ENCODE measurements at places on chromosomes 16 and 17.

DNA sequence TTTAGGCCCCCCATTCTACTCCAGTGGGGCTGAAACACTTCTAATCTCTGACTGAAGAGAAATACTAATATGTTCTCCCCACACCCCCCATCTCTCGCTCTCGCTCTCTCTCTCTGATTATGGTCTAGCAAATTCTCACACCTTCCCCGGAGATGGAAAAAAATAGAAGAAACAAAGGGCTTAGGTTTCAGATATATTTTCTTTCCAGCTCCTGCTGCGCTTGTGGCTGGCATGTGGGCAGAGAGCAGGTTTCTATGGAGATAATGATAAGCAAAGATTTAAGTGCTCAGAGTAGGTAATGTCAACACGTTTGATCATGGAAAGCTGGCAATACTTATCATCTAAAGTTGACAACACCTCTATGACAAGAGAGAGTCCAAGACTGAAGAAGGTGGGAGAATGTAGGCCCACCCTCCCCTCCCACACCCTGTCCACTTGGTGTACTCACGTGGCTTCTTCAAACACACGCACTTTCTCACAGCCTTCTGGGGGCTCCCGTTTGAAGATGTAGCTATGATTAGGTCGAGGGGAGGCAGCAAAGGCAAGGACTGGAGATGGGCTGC lies 8.0 kb upstream of the SLC35B1 start:
- no peak for DNase-seq

DNA sequence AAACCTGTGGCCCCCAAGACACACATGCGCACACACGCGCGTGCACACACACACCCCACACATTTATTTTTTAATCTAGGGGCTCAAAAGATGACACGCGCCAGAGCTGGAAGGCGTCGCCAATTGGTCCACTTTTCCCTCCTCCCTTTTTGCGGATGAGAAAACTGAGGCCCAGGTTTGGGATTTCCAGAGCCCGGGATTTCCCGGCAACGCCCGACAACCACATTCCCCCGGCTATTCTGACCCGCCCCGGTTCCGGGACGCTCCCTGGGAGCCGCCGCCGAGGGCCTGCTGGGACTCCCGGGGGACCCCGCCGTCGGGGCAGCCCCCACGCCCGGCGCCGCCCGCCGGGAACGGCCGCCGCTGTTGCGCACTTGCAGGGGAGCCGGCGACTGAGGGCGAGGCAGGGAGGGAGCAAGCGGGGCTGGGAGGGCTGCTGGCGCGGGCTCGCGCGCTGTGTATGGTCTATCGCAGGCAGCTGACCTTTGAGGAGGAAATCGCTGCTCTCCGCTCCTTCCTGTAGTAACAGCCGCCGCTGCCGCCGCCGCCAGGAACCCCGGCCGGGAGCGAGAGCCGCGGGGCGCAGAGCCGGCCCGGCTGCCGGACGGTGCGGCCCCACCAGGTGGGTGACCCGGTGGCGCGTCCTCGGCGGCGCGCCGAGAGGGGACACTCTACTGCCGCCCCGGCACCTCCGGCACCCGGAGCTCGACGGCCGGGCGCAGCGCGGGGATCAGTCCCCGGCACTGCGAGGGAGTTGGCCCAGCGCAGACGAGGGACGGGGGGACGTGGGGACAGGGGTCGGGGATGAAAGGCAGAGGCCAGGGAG lies at the start of gene STAT5A:
Gene STAT5A, plus strand, starts transcription at position 522 of the 826 bp plus-strand sequence. CDS start 914 bp downstream, outside the sequence.
- peak; percentile 45 for DNase-seq

GRCh38 chr17:82285141-82285540 lies 11.6 kb upstream of the CSNK1D start:
- no peak for DNase-seq

GRCh38 chr16:71894229-71894920 lies 956 bp upstream of the IST1 start:
- no peak for DNase-seq

- no peak for DNase-seq
Observed at GRCh38 chr17:74900208-74900607, 6.8 kb upstream of the FADS6 start.

GRCh38 chr16:26605626-26606271 lies 461.0 kb upstream of the C16orf82 start:
- no peak for DNase-seq

DNA sequence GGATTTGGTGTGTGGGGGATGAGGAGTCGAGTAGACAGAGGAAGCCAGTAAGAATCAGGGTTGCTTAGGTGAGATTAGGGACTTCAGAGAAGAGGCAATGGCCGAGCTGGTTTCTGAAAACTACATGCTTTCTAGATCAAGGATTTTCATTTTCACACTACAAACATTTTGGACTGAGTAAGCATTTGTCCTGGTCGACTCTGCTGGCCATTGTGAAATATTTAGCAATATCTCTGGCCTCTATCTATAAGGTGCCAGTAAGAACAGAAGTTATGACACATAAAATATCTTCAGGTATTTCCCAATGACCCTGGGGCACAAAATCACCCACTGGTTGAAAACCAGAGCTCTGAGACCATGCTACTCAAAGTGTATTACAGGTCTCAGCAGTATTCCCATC lies 1275.1 kb upstream of the CDH8 start:
- DNase-seq: no peak

- peak; percentile 100 for DNase-seq
Observed at GRCh38 chr17:50209472-50210239, 8.2 kb upstream of the COL1A1 start.

GRCh38 chr17:28468781-28469180 lies 4.7 kb upstream of the SLC13A2 start:
- no peak for DNase-seq

DNA sequence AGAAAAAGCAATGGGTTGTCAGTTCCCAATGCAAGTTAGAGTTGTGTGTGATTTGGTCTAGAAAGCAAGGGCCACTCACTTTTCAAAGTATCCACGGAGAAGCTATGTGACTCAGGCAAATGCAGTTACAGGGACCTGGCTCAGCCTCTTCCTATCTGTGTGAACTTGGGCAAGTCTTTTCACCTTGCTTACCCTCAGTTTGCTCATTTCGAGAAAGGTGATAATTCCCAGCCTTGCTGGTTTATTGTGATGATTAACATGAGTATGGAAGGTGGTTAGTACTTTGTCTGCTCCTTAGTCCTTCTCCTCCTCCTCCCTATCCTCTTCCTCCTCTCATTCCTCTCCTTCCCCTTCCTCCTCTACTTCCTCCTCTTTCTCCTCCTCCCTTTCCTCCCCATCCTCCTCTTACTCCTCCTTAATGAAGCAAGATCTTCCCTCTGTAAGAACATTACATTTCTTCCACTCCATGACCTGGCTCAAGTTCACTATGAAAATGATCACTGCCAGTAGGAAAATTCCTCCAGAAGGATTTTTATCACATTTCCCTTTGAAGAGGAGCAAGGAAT lies 204.0 kb downstream of the GRIN2A start:
- no peak for DNase-seq

DNA sequence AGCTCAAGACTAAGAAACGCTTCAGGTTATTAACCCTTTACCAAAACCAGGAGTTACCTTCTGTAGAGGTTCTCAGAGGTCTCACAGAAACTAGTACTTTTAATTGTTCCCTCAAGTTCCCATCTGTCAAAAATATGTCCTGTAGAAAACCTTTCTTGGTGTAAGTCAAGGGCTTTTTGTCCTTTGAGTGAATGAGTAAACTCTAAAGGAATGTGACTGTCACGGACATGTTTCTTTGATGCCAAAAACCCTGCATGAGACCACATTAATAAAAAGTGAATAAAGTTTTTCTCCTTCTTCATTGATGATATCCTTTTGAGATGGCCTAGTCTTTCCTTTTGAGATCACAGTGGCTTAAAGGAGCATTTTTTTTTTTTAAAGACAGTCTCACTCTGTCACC lies 102.9 kb downstream of the NLK start:
- DNase-seq: no peak

DNA sequence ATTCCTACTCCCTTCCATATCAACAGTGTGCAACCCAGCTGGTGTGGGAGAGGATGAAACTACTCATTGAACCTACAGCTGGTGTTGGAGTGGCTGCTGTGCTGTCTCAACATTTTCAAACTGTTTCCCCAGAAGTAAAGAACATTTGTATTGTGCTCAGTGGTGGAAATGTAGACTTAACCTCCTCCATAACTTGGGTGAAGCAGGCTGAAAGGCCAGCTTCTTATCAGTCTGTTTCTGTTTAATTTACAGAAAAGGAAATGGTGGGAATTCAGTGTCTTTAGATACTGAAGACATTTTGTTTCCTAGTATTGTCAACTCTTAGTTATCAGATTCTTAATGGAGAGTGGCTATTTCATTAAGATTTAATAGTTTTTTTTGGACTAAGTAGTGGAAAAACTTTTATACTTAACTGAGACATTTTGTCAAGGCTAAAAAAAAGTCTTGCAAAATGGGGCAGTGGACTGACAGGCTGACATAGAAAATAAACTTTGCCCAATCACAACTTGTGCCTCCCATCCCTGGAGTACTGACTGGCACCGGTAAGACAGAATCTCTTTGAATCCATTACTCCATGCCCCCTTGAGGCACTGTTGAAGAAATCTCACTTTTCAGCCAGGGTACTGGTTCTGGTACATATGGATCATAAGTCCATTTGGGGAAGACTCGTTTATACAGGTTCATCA lies 12.5 kb downstream of the TSR1 start:
- DNase-seq: no peak

DNA sequence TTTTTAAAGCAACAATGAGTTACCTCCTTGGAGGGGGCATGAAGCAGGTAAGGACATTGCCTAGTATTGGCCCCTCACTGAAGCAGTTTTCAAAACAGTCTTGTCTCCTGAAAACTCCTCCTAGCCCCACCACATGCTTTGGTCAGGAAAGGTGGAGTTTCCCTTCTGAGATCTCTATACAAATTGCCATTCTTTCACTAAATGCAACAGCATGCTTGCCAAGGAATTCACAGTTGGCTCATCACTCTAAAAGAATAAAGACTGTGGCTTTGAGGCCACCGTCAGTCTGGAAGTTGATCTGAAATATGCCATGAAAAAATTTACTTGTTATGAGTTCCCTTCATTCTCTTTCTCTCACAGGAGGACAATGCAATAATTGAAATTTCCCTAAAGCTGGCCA lies 4.2 kb downstream of the TTC19 start:
- no peak for DNase-seq

GRCh38 chr17:65092262-65092661 lies 35.7 kb upstream of the GNA13 start:
- no peak for DNase-seq

GRCh38 chr17:64972611-64973010 lies 53.3 kb upstream of the LRRC37A3 start:
- no peak for DNase-seq

GRCh38 chr16:55179852-55180585 lies 144.0 kb upstream of the IRX6 start:
- DNase-seq: no peak

DNA sequence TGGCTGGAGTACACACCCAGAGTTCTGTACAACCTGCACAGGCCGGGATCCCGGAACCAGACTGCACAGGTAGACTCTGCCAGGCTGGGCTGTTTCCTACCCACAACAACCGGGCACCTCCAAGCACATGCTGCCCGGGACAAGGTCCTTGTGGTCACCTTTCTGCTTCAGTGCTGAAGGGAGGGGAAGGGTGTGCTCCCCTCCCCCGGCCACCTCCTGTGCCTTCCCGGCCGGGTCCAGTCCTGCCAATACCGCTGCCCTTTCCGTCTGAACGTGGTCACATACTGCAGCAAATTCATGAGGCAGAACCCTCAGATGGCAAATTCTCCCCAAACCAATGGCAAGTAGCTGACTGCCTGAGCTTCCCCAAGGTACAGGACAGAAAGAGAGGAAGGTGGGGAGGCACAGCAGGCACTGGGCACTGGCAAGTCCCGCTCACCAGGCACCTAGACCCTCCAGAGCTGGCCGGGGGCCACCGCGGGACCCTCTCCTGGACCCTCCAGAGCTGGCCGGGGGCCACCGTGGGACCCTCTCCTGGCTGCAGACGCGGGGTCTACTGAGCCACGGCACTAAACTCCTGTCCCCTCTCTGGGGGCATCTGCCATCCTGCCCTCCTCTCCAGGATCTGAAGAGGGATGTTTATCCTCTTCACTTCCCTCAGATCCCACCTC lies 22.8 kb downstream of the SLC43A2 start:
- no peak for DNase-seq

Data from skeletal muscle cell (primary cell).